ENCODE measurements at places on chromosomes 2 and 18.

DNA sequence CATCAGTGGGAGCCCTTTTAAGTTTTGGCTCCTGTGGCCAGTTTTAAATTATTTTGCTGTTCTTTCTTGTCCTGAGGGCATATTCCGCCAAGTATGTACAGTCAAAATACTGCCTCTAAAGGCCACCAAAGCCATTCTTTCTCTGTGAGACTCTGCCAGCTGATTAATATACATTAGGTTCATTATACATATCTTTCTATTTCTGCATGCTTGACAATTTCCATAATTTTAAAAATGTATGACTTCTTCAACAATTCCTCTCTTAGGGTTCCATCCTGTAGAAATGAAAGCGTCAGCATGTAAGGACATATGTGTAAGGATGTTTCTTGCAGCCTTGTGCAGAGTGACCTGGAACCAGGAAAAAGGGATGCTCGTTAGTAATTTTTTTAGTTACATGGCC, 291.9 kb downstream of the PHLPP1 start:
- DNase-seq: no peak

DNA sequence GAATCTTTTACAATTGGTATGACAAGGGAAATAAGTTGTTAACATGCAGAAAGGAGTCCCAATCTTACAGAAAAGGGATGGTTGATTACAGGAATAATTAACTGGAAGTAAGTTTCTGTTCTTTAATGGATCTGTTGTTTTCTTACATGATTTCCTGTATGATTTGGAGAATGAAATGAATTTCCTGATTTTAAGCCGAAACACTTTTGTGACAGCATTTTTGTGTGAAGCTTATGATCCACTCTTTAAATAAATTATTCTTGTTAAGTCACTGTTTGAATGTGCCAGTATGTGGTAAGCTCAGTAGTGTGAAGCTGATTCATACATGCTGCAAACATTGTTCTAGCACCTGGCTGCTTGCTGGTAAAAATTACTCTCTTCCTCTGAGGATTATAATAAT, 516.2 kb downstream of the DCDC2C start:
- no peak for DNase-seq

DNA sequence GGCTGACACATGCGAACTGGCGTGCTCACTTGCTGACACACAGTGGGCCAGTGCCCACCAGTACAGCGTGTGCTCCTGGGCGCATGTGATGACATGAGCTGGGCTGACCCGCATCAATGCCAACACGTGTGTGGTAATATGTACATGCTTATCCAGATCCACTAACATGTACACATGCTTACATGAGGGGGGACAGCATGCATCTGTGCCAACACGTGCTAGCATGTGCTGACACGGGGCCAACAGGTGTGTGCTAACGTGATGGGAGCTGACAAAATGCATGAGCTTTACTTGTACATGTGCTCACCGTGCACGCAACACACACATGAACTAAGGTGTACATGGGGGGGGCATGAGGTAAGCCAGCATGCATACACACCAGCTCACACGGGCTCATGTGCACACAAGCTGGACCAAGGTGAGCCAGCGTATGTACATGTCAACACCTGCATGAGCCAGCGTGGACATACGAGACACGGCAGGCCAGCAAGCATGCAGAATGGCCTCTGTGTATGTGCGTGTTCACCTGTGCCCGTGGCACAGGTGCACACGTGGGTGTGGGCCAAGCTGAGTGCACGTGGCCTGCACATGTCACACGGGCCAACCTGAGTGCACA, 28.5 kb downstream of the GPC1 start:
- no peak for DNase-seq

- DNase-seq: no peak
Measured at GRCh38 chr2:15642011-15642814, 50.5 kb downstream of the DDX1 start.

DNA sequence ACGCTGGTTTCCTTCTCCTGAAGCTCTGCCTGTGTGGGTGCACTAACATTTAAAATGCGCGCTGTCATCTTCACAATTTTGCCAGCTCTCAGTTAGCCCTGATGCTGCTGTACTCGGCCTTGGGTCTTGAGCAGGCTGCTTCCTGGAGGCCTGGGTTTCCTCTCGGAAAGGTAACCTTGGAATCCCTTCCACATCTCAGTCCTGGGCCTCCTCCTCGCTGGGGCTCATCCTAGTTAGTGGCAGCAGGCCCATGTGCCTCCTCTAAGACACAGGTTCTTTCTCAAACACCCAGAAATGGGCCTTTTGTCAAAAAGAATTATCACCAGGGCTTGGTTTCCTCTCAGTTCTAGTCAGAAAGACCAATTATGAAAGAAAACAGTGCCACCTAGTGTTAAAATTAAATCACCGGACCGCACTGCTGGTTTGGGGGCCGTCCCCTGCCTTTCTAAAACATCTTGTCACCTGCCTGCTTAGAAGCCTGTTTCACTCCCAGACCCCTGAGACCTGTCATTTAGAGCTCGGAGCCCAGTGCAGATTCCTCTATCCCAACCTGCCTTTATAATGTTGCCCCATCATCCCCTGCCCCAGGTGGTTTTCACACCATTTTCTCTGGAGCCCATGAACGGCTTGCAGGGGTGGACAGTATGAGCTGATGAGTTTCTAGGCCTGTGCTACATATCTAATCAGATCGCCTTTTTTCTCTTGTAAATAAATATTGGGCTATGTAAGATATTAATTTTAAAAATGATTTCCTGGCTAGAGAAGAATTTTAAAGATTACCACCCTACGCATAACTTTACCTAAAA, 42.4 kb downstream of the HK2 start:
- no peak for DNase-seq

DNA sequence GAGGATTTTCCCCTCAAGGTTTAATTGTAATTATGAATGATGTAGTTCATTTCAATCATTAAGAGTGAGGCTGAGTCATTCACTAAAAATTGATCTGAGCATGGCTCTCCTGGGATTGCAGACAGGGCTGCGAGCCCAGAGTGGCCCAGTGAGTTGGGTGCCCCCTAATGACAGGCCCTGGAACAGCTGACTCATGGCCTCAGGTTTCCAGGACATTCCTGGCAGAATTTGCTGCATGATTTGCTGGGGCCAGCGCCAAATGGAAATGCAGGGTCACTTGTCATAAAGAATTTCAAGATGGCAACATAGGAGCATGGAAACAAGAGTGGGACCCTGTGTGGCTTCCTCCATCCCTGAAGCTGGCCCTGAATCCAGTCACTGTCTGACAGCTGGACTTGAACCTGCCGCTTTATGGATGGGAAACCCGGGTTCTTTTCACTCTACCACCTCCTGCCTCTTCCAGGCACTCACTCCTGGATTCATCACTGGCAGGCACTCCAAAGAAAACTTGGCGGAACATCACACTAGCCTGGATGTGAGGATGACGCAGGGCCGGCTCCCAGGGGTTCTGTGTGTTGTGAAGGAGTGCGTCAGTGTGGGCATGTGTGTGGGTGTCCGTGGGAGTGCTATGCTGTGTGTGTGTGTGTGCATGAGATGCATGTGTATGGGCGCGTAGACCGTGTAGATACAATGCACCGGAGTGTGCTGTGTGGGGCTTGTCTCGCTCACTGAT, 15.2 kb downstream of the OTOF start:
- peak; percentile 19 for DNase-seq

- no peak for DNase-seq
Measured at GRCh38 chr18:31783059-31783458, 22.4 kb upstream of the SLC25A52 start.

- no peak for DNase-seq
Measured at GRCh38 chr18:8777846-8778245, 72.5 kb downstream of the MTCL1 start.

GRCh38 chr2:237258116-237258515, 155.8 kb downstream of the COL6A3 start:
- no peak for DNase-seq

GRCh38 chr2:66938471-66938967, 458.6 kb upstream of the ETAA1 start:
- DNase-seq: no peak

Measured in anterior cingulate cortex (tissue), 58 donors.